ENCODE measurements at places on chromosomes 5 and 9.

- no peak for DNase-seq
These were observed 78.0 kb downstream of the WNK2 start for GRCh38 chr9:93261735-93262523.

- no peak for DNase-seq
These were observed 36.2 kb downstream of the SH3PXD2B start for GRCh38 chr5:172417983-172418630.

- no peak for DNase-seq
These were observed 87.3 kb downstream of the PRDM6 start for GRCh38 chr5:123176224-123176937.

- DNase-seq = no peak
These were observed 45.0 kb upstream of the SV2C start for GRCh38 chr5:76038212-76038611.

DNA sequence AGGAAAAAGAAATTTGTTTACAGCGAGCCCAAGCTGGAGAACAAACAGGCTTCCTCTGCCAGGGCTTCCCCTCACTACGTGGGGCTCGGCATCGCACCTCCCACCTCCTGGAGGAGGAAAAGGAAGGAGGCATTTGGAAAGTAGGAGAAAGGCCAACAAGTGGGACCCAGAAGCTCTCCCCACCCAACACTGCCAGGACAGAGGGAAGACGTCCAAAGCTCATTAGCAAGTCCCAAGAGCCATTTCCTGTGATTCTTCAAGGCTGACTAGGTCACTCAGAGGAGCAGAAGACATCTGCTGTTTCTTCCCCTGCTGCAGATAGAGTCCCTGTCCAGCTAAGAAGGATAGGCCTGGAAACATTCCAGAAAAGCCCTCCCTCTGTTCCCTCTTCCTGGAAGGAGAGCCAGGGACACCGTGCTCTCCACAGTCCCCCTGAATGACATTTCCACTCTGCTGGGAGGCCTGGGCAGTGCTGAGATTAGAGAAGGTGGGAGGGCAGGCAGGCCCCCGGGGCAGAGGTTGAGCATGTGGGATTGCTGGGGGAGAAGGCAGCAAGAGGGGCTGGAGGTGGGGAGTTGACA lies 57.0 kb upstream of the NEURL1B start:
- DNase-seq = no peak

- no peak for DNase-seq
These were observed 75.1 kb downstream of the ALDH7A1 start for GRCh38 chr5:126519637-126520592.

DNA sequence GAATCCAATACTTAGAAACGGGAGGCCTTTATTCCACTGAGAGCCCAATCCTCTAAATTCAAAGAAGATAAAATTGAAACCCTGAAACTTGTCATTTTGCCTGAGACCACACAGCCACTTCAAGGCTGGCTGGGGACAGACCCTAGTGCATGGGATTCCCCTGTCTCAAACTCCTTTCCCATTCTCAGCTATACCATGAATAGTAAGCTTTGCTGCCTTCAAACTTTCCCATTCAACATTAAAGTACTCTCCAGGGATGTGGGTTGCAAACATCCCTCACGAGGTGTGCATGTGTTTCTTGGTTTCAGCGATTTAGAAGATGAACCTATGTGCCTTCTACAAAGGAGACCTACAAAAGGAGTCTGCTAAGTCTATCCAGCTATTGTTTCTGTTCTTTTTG lies 64.6 kb downstream of the GABRB2 start:
- DNase-seq = no peak

Measured in cortex of kidney (tissue), 1 donor.